ENCODE measurements at places on chromosomes 2 and 18.
A peak's percentile ranks its signal among the peaks of the same experiment; 100 is the strongest.

- peak; percentile 42 for DNase-seq
These were observed 78.0 kb downstream of the TMEM182 start for GRCh38 chr2:102839668-102840388.

GRCh38 chr2:112547333-112547732 lies 5.1 kb downstream of the POLR1B start:
- DNase-seq: peak; percentile 19

- no peak for DNase-seq
These were observed 424.2 kb downstream of the TGIF1 start for GRCh38 chr18:3874125-3874524.

GRCh38 chr2:23556929-23557328 lies 171.9 kb downstream of the KLHL29 start:
- DNase-seq: no peak

- no peak for DNase-seq
These were observed 194.3 kb downstream of the MYCN start for GRCh38 chr2:16134436-16135165.

DNA sequence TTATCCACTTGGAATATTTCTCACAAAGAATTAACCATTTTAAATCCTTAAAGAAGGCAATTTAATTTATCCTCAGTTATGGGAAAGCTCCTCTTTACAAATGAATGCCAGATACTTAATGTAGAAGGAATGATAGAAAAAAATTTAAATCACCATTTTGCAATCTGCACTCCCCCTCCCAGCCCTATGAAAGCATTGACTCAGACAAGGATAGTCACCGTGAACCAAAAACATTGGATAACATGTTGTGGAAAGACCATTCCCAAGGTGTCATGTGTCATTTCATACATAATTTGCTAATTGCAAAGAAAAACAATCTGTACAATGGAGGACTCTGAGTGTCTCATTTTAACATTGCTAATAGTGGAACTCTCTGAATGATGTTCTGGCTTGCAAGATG lies 421.0 kb downstream of the TXNL1 start:
- DNase-seq: no peak

GRCh38 chr18:70998490-70998889 lies 709.6 kb downstream of the SOCS6 start:
- no peak for DNase-seq

GRCh38 chr18:56890632-56891031 lies 239.5 kb downstream of the WDR7 start:
- no peak for DNase-seq

- no peak for DNase-seq
These were observed 49.7 kb downstream of the TRIB2 start for GRCh38 chr2:12766421-12766879.

DNA sequence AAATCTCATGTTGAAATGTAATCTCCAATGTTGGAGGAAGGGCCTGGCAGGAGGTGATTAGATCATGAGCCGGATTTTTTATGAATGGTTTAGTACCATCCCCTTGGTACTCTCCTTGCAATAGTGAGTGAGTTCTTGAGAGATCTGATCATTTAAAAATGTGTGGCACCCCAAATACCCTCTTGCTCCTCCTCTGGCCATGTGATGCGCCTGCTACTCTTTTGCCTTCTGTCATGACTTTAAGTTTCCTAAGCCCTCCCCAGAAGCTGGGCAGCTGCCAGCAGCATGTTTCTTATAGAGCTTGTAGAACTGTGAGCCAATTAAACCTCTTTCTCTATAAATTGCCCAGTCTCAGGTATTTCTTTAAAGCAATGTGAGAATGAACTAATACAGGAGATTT lies 72.6 kb upstream of the FIGN start:
- DNase-seq: no peak

DNA sequence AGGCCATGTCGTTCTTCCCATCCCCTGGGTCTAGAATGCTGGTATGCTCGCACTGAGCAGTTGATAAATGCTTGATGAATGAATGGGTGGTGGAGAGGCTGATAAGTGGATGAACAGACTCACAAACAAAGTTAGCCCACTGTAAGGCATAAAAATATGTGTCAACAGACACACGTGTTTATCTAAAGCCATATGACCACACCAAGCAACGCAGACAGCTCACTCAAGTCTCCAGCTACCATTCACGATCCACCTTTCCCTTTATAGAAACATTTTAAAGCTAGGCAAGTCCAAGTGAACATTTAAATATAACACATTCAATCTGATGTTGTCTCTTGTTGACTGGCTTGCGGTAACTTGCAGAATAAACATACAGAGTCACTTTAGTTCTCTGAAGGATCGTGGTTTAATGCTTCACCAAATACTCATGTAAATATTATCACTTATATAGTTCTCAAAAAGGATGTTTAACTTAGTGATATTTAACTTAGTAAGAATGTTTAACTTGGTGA lies 105.5 kb downstream of the NOL10 start:
- no peak for DNase-seq

GRCh38 chr2:207835805-207836204 lies 66.1 kb upstream of the FZD5 start:
- DNase-seq: no peak

DNA sequence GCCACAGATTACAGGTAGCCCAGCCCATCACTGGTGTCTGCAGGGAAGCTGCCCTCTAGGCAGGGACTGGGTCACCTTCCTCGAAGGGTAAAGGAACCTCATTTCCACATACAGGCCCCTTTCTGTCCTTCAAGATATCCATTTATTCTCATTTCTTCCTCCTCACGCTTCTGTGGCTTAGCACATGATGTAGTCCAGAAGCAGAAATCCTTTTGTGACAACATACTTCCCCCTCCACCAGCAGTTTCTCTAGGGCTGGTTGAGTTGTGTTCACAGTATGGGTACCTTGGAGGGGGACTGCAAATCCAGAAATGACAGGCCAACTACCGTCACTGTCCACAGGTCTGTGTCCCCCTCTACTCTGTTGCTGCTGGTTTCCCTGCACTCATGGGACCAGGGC lies 364.9 kb downstream of the ANAPC1 start:
- no peak for DNase-seq

DNA sequence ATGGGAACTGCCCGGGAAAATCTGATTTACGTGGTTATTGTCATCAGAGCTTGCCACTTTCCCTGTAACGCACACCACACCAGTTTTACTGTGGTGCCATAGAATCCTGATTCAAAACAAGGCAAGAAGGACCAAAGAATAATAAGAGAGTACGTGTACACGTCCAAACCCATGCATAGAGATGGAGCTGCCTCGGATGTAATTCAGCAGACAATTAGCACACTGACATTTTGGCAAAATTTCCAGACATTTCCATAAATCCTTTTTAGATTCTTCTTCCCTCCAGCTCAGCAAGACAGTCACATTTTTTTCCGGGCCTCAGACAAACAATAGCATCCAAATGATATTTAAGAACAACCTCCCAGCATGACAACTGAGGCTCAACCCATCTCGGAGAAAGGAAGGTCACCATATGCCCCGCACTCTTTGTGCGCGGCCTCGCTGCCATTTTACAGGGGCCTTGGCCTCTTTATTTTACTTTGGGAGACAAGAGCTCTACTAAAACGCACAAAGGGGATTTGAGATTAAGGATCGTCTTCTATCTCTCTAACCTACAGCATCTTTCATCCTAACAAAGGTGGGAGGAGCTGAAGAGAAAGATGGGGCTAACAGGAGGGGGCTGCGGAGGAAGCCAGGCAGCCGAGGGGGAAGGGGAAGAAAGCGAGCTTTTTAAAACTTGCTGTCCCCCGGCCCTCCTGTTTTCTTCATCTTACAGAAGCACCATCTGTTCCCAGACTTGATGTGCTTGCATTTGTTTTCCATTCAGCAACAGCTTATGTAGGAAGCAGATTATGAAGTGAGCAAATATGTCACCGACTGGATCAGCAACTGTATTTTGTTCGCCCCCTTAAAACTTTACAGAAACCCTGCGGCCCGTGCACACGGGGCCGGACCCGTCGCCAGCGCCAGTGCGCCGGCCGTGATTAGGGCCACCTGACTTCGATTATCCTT lies 61.0 kb downstream of the CDCA7 start:
- DNase-seq: peak; percentile 51

DNA sequence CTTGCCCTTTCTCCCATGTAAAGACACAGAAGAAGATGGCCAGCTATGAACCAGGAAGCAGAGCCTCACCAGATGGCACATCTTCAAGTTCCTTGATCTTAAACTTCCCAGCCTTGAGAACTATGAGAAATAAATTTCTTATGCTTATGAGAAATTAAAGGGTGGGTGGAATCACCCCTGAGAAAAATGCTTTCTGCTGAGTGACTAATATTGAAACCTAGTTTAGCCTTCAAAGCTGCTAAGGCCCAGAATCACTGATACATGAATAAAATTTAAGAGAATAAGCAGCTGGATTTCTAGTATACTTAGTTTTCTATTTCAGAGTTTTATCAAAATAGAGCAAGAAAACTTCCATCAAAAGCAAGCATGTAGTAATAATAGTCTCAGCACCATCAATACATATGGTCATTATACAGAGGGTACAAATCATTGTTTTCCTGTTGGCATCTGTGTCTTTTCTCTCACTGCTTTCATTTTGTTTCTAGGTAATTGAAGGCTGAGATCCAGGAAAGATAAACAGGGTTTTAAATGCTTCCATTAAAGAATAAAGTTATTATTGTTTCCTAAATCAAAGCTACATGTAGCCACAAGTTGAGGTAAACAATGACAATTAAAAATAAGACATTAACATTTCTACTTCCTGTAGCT lies 53.3 kb upstream of the COL5A2 start:
- no peak for DNase-seq

DNA sequence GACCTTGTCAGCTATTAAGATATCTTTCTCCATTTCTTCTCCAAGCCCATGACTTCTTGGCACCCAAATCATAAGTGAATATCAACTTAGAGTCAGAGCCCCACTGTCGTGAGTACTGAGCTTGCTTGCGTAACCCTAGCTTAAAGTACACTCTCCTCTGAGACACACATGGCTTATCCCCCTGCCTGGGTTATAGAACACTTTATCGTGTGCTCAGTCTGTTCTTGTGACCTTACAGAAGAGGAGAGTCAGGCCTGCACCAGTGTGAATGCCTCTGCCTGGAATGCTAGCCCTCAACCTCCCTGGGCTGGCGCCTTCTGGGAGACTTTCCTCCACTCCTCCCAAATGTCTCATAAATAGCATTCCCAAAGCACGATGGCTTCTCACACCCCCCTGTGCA lies 79.3 kb downstream of the CEP192 start:
- no peak for DNase-seq

DNA sequence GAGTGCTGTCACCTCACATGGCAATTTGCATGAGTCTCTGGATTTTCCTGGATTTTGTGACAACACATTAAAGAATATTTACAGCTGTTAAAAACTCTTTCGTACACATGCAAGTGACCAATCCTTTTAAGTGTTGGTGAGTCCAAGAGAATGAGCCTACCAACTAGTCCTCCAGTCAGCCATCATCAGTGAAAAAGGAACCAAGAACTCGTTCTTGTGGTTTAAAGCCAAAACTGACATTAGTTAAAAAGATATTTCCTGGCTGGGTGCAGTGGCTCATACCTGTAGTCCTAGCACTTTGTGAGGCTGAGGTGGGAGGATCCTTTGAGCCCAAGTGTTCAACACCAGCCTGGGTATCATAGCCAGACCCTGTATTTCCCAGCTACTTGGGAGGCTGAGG lies 215.4 kb upstream of the ITGA4 start:
- DNase-seq: no peak

DNA sequence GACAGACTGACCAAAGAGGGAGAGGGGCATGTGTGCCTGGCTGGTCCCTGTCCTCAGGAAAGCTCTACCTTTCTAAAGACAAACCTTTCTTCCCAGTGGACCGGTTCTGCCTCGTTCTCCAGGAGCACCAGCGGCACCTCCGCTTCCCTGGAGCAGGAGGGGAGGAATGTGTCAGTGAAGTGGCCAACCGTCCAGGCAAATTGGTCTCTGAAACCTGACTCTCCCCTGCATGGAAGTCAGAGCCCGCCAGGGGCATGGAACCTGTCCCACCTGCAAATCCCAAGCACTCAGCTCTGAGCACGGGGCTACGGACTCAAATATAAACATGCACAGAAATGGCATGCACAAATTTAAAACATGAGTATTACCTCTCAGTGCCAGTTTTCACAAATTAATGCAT lies 62.9 kb downstream of the COL6A3 start:
- DNase-seq: no peak

DNA sequence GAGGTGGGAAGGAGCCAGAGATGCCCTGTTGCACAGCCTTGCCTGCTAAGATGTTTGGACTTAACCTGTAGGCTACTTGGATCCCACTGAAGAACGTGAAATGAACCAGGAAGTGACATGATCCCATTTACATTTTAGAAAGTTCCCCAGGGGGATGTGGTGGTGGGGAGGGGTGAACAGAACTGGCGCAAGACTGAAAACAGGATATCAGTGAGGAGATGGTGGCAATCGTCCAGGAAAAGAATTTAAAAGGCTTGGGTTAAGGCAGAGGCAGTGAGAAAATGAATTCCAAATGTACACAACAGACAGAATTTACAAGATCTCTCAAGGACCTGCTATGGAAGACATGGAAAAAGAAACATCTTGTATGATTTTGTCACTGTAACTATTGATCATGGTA lies 42.3 kb downstream of the SULT1C2 start:
- peak; percentile 42 for DNase-seq

DNA sequence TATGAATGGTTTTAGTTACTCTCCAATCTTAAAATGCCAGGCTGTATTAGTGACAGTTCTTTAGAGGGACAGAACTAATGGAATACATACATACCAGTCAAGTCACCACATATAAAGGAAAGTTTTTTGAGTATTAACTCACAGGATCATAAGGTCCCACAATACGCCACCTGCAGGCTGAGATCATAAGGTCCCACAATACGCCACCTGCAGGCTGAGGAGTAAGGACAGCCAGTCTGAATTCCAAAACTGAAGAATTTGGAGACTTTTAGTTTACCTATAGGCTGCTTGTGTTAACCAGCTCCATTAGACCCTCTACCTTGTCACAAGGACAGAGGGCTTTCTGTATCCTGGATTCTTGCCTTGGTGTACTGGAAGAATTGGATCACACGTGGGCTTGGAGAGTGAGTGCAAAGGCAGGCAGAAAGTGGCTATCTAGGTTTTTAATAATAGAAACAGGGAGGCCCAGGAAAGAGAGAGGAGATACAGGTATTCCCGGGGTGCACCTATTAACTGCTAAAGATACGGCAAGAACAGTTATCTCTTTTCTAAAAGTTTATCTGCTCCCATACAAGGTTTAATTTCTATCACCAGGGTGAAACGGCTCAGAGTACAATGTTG lies 234.9 kb upstream of the CYRIA start:
- no peak for DNase-seq

DNA sequence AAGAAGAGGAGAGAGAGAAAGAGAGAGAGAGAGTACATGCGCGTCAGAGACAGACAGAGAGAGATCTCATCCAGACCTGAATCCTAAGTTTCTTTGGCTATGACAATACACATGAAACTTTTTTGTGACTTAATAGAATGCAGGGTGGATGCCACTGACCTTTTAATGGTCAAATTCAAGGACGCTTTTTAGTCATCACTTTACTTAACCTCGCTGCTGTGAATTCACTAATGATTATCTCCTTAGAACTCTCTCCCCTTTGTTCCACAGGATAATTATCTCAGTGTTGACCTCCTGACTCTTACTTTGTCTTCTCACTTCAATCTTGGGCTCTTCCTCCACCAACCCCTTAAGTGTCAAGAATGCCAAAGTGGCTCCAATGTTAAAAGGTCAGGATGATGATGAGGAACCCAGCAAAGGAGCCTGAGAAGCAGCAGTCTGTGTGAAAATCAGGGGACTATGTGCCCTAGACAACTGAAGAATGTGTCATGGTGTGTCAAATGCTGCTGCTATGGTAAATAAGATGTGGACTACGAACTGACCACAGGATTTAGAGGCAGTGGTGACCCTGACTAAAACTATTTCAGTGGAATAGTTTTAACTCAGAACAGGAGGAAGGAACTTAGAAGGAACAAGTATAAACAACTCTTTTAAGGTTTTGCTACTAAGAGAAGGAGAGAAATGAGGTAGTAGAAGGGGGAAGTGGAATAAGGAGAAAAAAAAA lies 382.1 kb downstream of the ZEB2 start:
- DNase-seq: no peak
